Cortex of kidney (tissue), 1 donor: ENCODE measurements at places on chromosomes 6 and 20.

GRCh38 chr6:184161-184700, 108.1 kb upstream of the DUSP22 start:
- no peak for DNase-seq

- DNase-seq: no peak
Measured at GRCh38 chr6:100281471-100281901, 183.2 kb downstream of the SIM1 start.

- no peak for DNase-seq
Measured at GRCh38 chr20:732727-733126, 35.6 kb downstream of the SLC52A3 start.

- DNase-seq: no peak
Measured at GRCh38 chr20:60242836-60243505, 284.7 kb downstream of the CDH26 start.

DNA sequence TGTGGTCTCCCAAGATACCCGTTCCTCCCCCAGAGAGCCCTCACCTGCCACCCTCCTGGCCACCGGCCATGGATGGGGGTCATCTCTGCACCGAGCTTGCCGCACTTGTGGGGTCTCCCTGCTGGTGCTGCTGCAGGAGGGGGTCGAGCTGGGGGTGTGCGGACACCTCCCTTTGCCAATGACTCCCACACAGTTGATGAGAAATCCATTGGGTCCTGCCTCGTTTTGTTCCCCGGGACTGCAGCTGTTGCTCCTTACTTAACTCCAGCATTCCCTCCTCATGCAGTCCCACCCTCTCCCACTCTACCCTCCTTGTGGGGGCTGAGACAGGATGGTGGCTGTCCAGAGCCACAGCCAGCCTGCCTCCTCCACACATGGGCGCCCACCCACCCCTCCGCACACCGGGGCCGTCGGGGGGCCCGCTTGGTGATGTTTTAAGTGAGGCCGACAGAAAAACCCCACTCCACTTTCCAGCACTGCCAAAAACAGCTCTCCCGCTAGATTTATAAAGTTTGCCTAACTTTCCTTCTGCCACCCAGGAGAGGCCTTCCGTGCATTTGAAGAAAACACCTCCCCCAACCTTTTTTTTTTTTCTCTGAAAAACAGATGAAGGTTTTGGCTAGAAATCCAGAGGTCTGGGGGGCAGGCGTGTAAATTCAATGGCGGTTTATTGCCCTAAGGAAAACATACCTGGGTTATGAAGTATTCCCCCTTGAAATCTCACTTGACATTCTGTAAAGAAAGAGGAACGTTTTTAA, 53.5 kb upstream of the APCDD1L start:
- no peak for DNase-seq

- DNase-seq: no peak
Measured at GRCh38 chr6:4805553-4806336, 29.5 kb downstream of the CDYL start.

DNA sequence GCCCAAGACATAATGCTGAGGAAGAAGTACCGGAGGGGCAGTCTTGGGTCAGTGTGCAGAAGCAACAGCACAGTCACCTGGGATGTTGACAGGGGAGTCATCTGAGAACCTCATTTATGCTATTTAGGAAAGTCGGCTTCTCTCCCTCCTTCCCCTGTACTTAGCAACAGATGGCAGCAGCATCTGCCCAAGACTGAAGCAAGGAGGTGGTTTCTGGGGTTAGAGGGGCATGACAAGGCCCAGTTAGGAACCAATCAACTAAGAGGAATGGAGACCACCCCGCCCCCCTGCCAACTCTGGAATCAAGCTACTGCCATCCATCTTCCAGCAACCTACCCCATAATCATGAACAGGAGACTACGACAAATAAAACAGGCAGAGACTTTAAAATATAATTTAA, 21.7 kb downstream of the RIPK1 start:
- DNase-seq: no peak
